ENCODE measurements at places on chromosomes 3 and 15.

- DNase-seq = peak; percentile 47
Observed at GRCh38 chr15:101489237-101489598, 289 bp downstream of the PCSK6 start.

DNA sequence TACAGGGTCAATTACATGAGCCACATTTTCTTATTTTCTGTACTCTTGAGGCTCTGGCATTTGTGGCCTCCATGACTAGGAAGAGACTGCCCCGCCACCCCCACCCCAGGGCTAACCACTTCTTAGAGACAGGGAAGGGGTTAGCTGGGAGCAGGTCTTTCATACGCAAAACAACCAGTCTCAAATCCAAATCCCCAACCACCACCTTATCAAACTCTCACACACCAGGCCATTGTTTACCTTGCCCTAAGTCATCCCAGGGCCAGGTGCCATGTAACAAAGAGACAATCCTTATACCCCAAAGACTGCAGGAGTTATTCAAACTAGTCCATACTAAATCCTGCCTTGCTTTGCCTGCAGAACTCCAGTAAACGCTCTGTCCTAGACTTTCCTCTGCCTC is 77.8 kb downstream of the B3GNT5 start:
- no peak for DNase-seq

DNA sequence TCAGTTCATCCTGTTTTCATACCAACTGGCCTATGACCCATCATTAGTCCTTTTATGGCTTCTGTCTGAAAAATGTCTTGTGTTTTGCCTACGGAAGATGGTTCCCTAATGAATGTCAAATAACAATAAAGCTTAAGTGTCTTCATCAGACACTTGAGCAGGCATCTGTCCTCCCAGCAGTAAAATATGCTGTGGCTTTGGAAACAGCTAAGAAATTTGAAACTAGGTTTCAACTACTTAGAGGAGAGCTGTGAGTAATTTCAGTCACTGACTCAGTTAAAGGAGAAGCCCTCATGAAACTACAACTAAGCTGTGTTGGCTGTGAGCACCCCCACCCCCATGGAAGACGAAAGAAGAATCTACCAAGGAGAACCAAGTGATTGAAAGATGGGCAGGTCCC is 409.4 kb upstream of the PPP2R3A start:
- no peak for DNase-seq

DNA sequence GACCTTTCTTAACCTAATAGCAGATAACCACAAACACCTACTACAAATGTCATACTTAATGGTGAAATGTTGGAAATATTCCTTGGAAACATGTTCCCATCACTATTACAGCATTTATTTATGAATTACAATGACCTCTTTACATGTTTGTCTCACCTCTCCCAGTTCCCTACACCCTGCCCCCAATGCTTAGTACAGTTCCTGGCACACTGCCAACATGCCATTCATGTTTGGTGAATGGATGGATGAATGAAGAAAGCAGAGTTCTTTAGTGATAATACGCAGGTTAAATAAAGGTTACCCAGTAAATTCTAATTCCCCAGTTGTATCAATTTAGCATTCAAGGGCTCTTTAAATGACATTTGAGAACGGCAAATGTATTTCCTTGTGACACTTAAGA is 259.9 kb upstream of the ATP11B start:
- no peak for DNase-seq

DNA sequence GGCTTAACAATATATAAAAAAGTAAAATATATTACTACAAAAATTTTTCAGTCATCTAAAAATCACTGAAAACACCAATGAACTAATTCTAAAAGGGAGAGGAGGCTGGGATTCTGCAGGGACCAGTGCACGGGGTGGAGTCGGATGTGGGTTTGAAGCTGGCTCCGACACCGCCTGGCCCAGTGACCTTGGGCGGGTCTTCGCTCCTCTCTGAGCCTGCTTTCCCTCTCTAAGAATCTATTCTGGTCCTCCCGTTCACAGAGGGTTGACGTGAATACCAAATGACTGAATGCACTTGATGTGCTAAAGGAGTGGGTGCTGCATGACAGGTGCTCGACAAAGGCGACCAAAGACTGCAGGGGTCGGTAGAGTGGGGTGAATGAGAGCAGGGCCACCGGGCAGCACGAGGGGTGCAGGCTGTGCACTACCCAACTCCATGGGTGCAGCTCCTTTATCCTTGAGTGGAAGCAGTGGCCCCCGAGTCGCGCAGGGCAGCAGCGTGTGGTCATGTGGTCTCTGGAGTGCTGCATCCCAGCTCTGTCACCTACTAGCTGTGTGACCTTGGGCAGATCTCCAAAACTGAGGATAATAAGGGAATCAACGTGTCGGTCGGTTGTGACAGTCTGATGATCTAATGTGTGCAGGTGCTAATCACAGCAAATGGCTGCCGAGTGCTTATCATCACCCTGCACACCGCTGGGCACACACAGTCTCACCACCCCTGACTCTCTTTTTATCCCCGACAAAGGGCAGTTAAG is 8.6 kb upstream of the IQSEC1 start:
- DNase-seq = no peak

Measured in D721Med (cell line).